Dermis blood vessel endothelial cell (primary cell): ENCODE measurements at places on chromosomes 2 and 18. TPM values are rescaled to one million over a fixed set of nuclear protein-coding genes. Genes with fewer than 3 reads are reported as not detected.

DNA sequence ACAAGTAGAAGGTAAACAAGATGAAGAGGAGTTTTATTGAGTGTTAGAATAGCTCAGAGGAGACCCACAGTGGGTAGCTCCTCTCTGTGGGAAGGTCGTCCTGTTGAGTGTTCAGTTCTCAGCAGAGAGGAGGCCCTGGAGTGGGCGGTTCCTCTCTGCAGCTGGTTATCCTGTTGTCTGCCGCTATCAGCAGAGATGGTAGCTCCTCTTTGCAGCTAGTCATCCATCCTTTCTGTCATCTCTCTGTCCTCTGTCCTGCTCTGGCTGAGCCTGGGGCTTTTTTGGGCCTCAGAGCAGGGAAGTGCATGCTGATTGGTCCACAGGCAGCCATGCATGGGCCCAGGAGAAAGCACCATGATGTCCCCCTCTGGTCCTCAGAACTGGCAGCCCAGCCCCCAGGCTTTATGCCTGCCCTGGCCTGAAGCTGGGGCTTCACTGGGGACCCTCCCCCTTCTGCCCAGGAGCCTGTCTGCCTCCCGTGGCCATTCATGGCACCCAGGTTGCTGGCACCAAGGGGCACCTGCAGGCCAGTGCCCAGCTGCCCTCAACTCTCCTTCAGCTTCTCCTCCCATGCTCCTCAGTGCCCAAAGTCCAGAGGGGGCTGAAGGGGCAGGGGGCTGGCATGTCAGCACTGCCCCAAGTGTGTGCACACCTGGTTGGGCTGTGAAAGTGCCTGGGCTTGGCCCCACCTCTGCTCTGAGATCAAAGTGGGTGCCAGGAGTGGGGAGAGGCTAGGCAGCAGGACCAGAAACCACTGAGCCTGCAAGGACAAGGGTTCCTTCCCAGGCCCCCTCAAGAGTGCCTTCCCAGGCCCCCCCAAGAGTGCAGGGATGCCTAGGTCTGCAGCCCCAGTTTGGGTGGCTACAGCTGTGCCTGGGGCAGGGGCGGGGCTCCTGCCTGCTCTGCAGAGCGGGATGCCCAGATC is 98.7 kb downstream of the TWIST2 start:
- DNase-seq = no peak

GRCh38 chr2:177326005-177326404 is 61.5 kb upstream of the NFE2L2 start:
- DNase-seq = no peak

DNA sequence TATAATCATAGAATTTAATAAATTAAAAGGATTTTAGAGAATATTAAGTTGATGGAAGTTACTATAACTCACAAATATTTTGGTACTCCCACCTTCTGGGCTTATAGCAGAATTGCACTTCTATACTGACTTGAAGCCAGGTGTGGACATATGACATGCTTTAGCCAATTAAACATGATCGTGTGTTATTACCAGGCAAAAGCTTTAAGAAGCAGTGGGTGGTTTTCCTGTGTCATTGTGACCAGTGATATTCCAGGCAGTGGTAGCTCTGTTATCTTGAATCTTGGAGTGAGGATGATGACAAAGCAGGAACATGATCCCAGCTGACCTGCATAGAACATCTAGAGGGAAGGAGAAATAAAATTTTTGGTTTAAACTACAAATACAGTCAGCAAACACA is 370.9 kb upstream of the ZEB2 start:
- DNase-seq = peak; percentile 62

- DNase-seq = no peak
These were observed 4.8 kb downstream of the ONECUT2 start for GRCh38 chr18:57439985-57440330.

GRCh38 chr18:7413906-7414305 is 153.2 kb upstream of the PTPRM start:
- DNase-seq = no peak

DNA sequence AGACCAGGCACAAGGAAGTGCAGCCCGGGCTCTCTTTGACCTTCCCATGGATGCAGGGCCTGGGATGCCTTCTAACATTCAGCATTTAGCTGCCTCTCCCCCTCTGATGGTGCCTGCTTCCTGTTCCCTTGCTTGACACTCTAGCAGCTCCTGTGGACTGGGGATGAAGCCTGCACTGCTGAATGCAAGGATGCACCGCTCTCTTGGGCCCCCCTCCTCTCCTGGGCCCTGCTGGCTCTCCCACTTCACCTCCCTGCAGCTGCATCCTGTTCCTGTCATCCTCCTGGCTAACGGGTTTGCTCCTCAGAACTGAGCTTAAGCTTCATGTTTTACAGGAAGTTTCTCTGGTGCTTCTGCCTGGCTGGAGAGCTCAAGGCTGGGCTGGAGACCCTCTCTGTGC is 254.1 kb downstream of the TSN start:
- peak; percentile 18 for DNase-seq

DNA sequence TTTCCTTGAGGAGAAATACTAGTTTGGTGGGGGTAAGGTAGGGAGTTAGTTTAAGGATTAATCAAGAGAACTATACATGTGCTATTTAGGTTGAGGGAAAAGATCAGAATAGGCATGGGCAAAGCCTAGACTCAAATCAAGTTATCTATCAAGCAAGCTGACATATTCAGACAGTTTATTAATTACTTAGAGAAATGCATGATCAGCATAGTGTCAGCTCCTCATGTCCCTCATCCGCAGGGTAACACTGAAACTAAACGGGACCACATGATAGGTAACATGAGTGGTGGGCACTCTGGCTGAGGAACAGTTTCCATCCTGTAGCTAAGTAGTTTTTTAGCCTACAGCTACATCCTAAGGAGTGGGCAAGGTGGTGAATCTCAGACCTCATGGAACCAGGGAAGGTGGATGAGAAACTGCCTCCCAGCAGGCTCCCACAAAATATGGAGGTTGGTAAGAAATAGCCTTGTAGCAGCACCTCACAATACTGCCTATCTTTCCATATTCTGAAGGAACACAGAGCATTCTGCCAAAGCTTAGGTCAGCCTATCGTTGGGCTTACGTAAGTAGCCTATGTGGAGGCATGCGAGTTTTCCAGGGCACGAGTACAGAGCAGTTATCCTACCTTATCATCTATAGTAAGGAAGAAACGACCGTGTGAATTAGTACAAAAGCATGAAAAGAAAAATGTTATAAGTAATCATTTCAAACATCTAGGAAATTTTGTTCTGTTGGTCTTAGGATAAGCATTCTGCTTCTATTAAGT is 18.4 kb downstream of the ZC3H6 start:
- no peak for DNase-seq

GRCh38 chr2:220104871-220105351 is 477.5 kb downstream of the SLC4A3 start:
- DNase-seq = no peak

DNA sequence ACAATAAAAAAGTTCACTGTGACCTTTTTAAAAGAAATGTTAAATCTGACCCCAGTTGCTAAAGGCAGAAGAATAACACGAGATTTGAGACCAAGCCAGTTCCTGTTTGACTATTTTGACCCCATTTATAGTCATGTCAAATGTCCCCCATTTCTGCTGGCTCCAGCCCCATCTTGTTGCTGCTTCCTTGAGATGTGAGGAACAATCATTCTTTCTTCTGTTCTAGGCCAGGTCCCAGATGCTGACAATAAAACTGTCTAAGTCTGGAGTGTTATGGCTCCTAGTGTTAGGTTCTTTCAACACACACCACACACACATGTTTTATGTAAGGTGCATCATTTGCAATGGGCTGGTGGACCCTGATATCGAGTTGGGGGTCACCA is 92.0 kb upstream of the CYP1B1 start:
- DNase-seq = no peak

The MROH2A gene
- not detected in 2 replicates for total RNA-seq

The POLR1A gene
- 13.6 and 26.2 TPM in 2 replicates for total RNA-seq

The POU3F3 gene
- 0.23 and 0.34 TPM in 2 replicates for total RNA-seq

The SEMA4C gene
- 39.7 and 40.3 TPM in 2 replicates for total RNA-seq
